ENCODE measurements at places on chromosomes 1 and 21. TPM values are rescaled to one million over a fixed set of nuclear protein-coding genes. Genes with fewer than 3 reads are reported as not detected.

UBXN10 gene
- 1.4 TPM for total RNA-seq

HENMT1 gene
- total RNA-seq: 17.8 TPM

TMPRSS3 gene
- total RNA-seq: 5.8 TPM

EFNA1 gene
- total RNA-seq: not detected

TSPEAR gene
- not detected for total RNA-seq

RGS13 gene
- not detected for total RNA-seq
